Jurkat, Clone E6-1 (cell line): ENCODE measurements at places on chromosomes 12 and 14.

GRCh38 chr12:119826661-119827445 is 50.3 kb downstream of the CIT start:
- no peak for DNase-seq

DNA sequence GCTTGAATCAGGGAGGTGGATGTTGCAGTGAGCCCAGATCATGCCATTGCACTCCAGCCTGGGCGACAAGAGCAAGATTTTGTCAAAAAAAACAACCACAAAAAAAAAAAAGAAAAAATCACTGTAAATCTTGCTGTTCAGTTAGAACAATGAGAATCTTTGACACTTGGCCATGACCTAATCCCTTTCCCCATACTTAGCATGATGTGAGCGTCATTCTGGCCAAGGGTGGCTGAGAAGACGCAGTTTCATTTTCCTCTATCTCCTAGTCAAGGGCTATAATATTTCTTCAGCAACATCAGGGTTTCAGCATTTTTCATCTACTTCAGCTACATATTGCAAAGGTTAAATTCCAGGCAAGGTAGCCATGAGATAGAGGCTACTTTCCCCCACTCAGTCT is 599.4 kb upstream of the MDGA2 start:
- no peak for DNase-seq

GRCh38 chr12:124673801-124674617 is 106.6 kb upstream of the NCOR2 start:
- no peak for DNase-seq

DNA sequence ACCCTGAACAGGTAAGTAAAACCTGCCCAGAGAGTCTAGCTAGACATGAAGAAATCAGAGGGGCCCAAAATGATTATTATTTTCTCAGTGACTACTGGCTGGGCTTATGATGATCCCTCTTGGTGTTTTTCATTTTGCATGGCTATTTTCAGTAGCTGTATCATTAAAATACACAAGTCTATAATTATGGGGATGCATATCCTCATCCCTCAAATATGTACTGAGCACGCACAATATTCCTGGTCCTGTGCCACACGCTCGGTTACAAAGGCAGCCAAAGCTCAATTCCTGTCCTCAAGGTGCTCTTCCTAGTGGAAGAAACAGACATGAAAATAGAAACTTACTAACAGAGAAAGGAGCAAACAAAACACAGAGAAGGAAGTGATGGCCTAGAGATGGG is 180.0 kb downstream of the DAD1 start:
- DNase-seq = no peak

DNA sequence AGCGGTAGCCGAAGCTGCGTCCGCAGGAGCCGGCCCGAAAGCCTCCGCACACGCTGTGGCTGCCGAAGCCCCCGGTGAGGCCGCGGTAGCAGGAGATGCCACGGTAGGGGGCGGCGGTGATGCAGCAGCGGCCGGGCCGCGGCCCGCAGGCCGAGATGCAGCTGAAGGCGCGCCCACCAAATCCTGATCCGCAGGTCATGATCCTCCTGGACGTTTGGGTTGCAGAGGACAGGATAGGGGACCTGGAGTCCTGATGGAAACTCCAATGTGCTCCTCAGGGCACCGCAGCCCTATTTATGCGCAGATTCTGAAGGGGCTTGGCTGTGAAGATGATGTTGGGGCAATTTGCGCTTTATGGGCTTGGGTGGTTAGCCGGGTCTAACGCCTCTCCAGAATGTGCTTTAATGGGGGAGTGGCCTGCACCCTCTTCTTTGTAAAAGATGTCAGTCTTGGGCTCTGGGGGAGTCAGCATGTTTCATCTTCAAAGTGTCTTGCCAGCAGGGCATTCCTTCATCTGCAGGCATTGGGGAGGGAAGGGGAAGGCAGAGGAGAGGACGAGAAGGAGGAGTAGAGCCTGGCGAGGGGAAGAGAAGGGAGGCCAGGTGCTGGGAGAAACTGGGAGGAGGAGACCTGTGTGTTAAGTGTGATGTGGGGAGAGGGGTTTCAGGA is at the start of gene KRT81:
Gene KRT81, minus strand, starts transcription at position 268 of the 669 bp plus-strand sequence. Its CDS starts 69 bp downstream, at position 199.
- no peak for DNase-seq

DNA sequence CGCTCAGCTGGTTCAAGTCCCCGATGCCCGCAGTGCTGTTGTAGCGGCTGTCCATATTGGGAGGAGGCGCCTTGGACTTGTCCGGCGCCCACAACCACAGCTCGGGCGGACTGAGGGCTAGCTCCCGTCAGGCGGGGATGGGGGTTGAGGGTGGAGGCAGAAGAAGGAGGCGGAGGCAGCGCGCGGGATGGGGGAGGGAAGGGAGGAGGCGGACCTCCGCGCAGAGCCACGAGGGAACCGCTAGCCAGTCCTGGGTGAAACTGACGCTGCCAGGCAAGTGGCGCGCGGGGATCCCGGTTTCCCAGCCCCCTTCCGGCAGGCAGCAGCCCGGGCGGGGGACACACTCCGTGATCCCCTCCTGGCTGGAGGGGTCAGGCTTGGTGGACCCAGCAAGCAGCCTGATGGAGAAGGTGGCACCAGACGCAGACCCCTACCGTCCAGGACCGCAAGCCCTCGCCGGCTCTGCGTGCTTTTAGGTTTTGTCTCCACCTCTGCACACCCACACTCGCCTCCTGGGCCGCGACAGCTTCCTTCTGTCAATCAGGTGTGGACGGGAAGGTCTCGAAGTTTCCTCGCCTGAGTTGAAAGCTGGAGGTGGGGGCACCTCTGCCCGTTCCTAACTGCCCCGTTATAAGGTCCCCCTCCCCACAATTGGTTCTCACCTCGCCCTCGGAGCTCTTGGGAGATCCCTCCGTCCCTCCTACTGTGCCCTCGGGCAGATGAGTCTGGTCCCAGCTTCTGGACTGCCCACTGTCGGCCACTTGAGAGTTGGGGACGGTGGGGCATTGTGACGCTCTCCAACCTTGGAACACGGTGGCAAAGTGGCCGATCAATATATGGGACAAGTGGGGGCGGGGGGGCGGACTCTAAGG is at the start of gene CPNE8:
Gene CPNE8, minus strand, starts transcription at position 112 of the 872 bp plus-strand sequence. Its CDS starts 57 bp downstream, at position 55.
- no peak for DNase-seq
